ENCODE measurements at places on chromosomes 13 and 19.

- no peak for DNase-seq
Observed at GRCh38 chr13:98947925-98948324, 29.9 kb downstream of the DOCK9 start.

GRCh38 chr13:35481777-35482176 is 5.3 kb upstream of the MAB21L1 start:
- no peak for DNase-seq

DNA sequence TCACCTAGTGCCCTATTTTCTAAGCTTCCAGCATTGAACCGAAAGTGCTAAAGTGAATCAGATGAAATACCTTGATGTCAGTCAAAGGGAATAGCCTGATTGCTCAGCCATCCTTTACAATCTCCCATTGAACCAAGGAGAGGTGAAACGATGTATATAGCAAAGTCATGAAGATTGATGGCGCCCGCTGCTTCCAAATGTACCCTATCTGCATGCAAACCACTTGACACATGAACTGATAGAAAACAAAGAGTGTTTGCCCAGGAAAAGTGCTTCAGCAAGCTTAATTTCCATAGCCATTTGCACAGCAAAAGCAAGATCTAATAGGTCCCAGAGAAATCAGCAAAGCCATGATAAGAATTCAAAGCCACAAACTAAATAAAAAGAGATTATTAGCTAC is 624.9 kb upstream of the PCDH9 start:
- no peak for DNase-seq

DNA sequence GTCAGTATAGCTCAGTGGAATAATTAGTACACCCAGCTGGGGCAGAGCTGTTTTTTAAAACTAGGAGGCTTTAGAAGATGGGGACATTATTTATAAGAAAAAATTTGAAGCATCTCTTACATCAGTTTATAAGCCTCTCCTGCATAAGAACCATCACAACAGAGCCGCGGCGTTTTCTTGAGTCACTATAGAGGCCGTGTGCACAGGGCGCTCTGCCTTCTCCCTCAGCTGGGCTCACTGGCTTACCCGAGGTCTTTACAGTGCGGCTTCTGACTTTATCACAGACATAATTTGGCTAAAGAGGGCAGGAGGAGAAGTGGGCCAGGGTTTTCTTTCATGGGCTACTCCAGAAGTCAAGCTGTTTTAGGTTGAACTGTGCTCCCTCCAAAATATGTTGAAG is 135.5 kb upstream of the RNF113B start:
- DNase-seq = no peak

- DNase-seq = no peak
Observed at GRCh38 chr19:17944301-17944700, 11.5 kb downstream of the CCDC124 start.

DNA sequence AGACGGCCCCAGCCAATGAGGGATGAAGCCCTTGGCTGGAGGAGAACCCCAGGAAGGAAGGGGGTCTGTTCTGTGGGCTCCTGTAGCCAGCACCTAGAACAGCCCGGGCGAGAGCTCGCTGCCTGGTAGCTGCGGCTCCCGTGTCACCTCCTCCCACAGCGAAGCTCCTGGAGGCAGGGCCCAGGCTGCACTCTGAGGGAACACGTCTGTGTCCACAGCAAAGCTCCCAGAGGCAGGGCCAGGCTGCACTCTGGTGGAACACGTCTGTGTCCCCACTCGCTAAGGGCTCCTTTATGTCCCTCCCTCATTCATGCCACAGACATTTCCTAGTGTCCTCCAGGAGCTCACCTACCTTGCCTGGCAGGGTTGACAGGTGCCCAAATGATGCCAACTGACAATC is 8.4 kb downstream of the TRAPPC6A start:
- DNase-seq = no peak

- no peak for DNase-seq
Observed at GRCh38 chr13:100098445-100099116, 9.7 kb downstream of the PCCA start.

GRCh38 chr19:36120092-36120983 is 5.1 kb downstream of the TBCB start:
- DNase-seq = no peak

DNA sequence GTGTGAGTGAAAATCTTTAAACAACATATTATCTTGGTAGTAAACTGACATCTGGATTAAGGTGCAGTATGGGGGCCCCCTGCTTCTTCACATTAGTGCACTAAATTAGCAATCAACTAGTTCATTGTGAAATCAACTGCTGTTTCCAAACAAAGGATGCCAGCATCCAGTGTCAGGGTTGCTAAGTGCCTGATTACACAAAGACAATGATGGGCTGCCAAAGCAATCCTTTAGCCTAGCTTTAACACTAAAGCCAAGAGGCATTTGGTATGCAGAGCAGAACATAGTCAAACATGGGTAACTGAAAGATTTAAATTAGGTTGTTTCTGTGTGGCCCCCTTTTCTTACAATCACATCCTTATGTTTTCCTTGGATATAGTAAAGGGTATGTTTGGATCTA is 543.1 kb upstream of the SLITRK5 start:
- DNase-seq = no peak

DNA sequence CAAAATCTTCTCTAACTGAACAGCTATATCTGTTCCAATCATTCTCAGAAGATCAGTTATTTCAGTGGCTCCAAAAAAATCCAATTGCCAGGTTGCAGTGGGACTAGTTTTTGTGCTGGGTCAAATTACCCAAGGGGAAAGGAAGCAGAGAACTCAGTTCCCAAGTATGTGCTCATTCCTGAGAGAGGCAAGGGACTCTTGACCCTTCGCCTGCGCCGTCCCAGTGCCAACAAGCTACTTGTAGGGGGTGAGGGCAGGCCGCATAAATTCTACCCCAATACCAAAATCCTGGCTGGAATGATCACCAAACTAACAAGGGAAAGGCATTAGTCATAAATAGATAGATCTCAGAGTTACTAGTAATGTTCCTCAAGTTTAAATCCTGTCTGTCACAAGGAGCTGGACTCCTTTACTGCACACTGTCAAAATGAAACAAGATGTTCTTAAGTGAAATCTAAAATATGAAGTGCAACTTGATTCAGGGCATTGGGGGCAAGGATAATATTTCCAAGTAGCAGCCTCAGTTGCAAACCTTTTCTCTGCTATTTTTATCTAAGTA is 50.6 kb downstream of the XPO4 start:
- no peak for DNase-seq

DNA sequence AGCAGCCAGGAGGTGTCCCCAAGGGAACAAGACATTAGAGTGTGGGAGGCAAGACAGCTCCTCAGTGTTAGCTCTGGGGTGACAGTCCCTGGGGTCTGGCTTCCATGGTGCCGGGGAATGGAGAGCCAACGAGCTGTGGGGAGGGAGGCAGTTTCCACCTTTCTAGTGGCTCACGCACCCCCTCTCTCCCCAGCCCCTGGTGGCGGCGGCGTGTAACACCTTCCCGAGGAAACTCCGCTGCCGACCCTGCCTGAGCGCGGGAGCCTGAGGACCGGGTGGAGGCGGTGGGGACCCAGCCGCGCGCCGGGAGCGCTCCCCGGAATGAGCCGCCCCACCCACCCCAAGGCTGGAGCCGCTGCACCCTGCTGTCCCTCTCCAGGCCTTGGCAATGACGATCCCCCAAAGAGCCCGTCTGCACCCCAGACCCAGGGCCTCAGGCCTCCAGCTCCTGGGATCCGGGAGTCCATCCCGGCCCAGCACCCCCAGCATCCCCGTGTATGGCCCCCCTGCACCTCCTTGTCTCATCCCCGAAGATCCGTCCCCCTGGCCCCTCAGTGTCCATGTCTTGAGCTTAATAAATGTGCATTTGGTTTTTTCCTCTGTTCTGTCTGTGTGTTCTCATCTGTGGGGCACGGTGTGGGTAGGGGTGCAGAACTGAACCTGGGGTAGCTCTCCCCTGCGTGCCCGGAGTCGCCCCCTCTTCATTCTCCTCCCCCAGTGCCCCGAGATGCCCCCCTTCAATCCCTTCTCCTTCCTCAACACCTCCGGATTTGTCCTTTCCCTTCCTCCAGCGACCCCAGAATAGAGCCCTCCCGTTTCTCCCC is 622 bp upstream of the FXYD5 start:
- no peak for DNase-seq

GRCh38 chr13:112392719-112393118 is 16.6 kb downstream of the SPACA7 start:
- no peak for DNase-seq

GRCh38 chr13:80962173-80962572 is 621.2 kb upstream of the SPRY2 start:
- DNase-seq = no peak

- no peak for DNase-seq
Observed at GRCh38 chr13:62305756-62306155, 890.1 kb upstream of the PCDH20 start.

Data from esophagus squamous epithelium (tissue), 5 donors.